ENCODE measurements at places on chromosomes 4 and X.

- no peak for DNase-seq
These were observed 258.1 kb upstream of the AGTR2 start for GRCh38 chrX:115912372-115912897.

GRCh38 chr4:172573899-172574298, 594.7 kb upstream of the GALNT7 start:
- no peak for DNase-seq

DNA sequence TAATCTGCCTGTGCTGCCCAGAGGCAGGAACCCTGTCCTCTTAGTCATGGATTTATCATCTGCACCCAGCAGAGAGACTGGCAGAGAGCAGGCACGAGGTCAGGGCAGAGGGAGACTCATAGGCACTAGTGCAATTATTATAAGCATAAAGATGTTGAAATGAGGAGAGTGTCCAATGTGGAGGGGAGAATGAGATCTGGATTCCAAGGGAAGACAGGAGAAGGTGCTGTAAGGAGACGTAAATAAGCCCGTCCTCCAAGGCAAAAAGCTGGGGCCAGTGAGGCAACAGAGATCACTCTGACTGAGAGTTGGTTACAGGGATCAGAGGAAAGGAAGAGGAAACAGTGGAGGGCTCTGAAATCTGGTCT, 406.2 kb downstream of the MAPK10 start:
- DNase-seq, result no peak

DNA sequence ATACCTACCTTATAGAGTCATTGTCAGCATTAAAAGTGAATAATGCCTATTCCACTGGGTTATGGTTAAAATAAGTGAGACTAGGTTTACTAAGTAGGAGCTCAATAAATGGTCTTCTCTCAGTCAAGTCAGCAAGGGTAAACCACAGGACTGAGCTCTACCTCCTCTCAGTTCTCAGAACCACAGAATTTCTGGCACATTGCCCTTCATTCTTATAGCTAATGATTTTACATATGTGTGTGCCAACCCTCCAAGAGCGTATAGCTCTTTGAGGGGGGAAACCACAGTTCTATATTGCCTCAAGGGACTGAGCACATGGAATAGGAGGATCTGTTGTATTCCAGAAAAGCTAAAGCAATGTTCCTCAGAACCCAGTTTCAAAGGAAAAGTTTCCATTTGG, 124.8 kb downstream of the ATG4A start:
- no peak for DNase-seq

DNA sequence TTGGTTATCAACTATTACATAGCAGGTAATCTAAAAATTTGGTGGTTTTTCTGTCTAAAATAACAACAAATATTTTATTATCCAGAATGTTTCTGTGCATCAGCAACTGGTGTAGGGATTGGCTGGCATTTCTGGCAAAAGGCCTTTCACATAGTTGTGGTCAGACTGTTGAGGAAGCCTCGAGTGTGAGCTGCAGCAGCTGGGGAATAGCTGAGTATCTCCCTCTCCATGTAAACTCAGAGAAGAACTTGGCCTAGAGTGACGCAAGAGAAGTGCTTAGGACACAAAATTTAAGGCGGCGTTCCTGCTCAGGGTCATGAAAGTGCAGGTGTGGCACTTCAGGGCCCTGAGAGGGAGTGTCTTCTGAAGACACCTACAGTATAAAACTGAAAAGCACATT, 558.9 kb downstream of the SPOCK3 start:
- DNase-seq, result no peak

- DNase-seq, result no peak
These were observed 28.3 kb downstream of the SEPSECS start for GRCh38 chr4:25131926-25132325.

DNA sequence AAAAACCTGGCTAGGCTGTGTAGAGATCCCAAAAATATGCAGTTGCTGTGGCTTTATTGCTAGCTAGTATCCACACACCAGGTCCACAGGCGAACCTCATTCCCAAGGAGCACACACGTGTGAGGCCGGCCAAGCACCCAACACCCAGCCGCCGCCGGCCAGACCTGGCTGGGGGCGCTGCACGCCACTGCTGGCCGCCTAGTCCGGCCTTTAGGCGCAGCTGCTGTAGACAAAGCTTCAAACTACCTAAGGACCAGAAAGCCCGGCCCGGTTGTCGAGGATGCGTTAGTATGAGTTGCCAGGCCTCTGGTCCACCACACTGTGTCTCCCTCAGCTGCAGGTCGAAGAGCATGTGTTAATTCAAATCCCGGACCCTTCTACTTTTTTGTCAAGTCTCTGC, 3.1 kb downstream of the POU3F4 start:
- no peak for DNase-seq

GRCh38 chr4:38330321-38330720, 333.7 kb upstream of the KLF3 start:
- no peak for DNase-seq

GRCh38 chr4:55834086-55834795, 14.7 kb downstream of the EXOC1L start:
- DNase-seq, result no peak

DNA sequence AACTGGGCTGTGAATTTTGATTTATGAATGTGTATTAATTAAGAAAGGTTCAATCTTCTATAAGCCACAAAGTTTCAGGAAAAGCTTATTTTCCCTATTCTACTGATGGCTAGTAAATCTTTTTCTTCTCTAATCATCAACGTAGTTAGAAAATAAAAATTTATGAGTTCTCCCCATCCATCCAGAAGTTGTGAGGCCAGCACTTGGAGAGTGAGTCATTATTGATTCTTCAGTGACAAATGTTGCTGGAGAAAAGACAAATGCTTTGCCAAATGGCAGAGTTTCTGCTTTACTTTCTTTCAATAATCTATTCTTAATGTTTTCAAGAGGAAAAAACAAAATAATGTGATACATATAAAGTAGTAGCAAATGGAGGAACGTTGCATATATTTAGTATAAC, 11.3 kb upstream of the GRXCR1 start:
- DNase-seq, result no peak

GRCh38 chr4:75251547-75251946, 262.7 kb downstream of the RCHY1 start:
- DNase-seq, result no peak

GRCh38 chr4:150817804-150818528, 197.1 kb downstream of the LRBA start:
- DNase-seq, result no peak

DNA sequence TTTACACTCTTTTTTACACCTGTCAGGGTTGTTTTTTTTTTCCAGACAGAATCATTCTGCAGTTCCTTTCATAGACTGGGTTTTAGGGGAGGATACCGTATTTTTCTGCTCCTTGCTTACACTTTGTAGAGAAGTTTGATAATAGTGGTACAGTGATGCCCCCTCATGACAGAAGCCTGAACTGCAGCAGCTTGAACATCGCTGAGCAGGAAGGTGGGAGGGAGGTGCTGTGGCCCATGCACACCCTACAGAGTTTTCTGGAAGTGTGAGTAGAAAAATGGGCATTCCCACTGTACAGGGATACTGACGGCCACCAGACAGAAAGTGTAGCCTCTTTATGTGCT, 54.5 kb downstream of the RAB40A start:
- DNase-seq, result no peak

DNA sequence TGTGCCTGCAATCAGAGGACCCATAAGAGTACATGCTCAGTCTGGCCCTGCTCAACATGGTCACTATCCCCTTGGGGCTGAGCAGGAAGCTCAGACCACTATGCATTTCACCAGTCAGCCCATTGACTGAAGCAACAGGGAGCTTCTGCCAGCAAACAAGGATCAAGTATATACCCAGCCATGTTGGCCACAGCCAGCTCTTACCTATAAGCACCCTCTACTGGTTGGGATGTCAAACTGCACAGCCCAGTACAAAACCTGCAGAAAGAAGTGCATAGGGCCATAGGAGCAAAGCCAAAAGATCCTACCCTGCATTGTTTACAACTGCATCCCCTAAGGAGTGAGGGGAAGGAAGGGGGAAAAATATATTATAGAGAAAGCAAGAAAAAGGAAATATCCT, 214.4 kb upstream of the CPEB2 start:
- DNase-seq, result no peak

GRCh38 chr4:7392438-7393421, 42.0 kb downstream of the PSAPL1 start:
- DNase-seq, result no peak

GRCh38 chrX:154321594-154321993, 26.0 kb downstream of the TKTL1 start:
- DNase-seq, result no peak

GRCh38 chrX:10901290-10901633, 209.9 kb upstream of the HCCS start:
- DNase-seq, result no peak

- DNase-seq, result no peak
These were observed 339 bp downstream of the CUL4B start for GRCh38 chrX:120560405-120560841.

GRCh38 chrX:1167918-1168481, 44.4 kb downstream of the CRLF2 start:
- DNase-seq, result no peak

DNA sequence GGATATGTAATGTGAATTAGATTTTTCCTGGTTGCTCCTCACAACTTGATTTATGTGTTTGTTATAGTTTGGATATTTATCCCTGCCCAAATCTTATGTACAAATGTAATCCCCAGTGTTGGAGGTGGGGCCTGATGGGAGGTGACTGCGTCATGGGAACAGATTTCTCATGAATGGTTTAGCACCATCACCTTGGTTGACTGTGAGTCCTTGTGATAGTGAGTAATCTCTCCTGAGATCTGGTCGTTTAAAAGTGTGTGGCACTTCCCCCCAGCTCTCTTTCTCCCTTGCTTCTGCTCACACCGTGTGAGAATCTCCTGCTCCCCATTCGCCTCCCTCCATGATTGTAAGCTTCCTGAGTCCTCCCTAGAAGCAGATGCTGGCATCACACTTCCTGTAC, 2.2 kb downstream of the MID2 start:
- DNase-seq, result no peak

- DNase-seq, result no peak
These were observed 66.3 kb downstream of the WWC2 start for GRCh38 chr4:183165376-183165775.

- no peak for DNase-seq
These were observed 5.2 kb downstream of the TRIM2 start for GRCh38 chr4:153209410-153209809.

DNA sequence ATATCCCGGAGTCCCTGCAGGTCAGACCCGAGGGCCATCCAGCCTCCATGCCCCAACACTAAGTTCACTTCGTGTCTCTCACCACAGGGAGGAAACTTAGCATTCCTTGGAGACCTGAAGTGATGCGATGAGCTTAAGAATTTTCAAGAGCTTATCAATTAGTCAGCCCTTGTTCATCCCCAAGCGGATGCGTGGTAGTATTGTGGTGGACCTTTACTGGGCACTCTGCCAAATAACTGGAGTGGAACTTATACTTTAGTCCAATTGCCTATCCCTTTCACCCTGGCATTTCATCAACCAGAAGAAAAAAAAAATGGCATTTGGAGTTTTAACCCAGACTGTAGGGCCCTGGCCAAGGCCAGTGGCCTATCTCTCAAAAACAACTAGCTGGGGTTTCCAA, 137.1 kb downstream of the RELL1 start:
- no peak for DNase-seq

GRCh38 chrX:45628041-45628440, 427.4 kb upstream of the DIPK2B start:
- no peak for DNase-seq

GRCh38 chrX:17984415-17984814, 123.3 kb upstream of the RAI2 start:
- DNase-seq, result no peak

DNA sequence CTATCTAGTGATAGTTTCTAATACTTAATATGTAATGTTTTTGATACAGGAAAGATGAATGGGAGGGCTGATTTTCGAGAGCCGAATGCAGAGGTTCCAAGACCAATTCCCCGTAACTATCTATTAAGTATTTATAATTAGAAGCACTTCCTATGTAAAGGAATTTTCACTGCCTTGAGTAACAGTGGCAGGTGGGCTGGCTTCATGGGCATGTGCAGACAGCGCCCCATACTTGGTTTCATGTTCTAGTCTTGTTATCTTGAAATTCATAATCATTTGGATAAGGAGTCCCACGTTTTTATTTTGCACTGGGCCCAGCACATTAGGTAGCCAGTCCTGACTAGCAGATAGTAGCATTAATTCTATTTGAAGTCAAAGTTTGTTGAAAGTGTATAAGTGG, 1.7 kb downstream of the OCIAD1 start:
- no peak for DNase-seq

GRCh38 chrX:63746278-63746677, 38.7 kb downstream of the ARHGEF9 start:
- no peak for DNase-seq

GRCh38 chr4:184355111-184355604, 119.2 kb downstream of the IRF2 start:
- peak; percentile 31 for DNase-seq

GRCh38 chrX:57367649-57368048, 81.1 kb downstream of the FAAH2 start:
- DNase-seq, result no peak

- no peak for DNase-seq
These were observed 69.4 kb downstream of the HMGB2 start for GRCh38 chr4:173264684-173265185.

- no peak for DNase-seq
These were observed 5.7 kb upstream of the JADE1 start for GRCh38 chr4:128803783-128804182.

GRCh38 chrX:48972220-48973164, 848 bp upstream of the KCND1 start:
- DNase-seq, result no peak

- DNase-seq, result no peak
These were observed 13.8 kb downstream of the PNMA6E start for GRCh38 chrX:153387345-153387744.

- no peak for DNase-seq
These were observed 485.0 kb upstream of the FAT1 start for GRCh38 chr4:187208651-187209050.

DNA sequence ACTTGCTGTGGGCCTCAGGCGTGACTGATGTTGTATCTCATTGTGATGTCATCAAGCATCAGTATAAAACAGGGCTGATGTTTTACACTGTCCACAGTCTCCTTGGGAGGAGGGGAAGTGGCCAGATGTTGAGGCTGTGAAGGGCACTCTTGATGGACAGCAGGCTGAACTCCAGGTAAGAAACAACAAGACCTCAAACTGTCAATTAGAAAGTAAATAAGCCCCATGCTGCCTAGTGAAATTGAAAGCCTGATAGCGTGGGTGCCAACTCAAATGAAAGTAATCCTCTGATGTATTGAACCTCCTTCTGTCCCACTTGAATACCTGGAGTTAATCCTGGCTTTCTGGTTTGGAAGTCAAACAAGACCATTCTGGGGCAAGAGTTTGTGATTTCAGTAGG, 19.7 kb downstream of the VSIG1 start:
- DNase-seq, result no peak

GRCh38 chr4:141853091-141853764, 216.8 kb downstream of the IL15 start:
- DNase-seq, result no peak

Measured in BJ (cell line).